ENCODE measurements at places on chromosomes 5 and 9.
A peak's percentile ranks its signal among the peaks of the same experiment; 100 is the strongest.

GRCh38 chr9:13810510-13810909 lies 503.4 kb downstream of the NFIB start:
- no peak for DNase-seq

DNA sequence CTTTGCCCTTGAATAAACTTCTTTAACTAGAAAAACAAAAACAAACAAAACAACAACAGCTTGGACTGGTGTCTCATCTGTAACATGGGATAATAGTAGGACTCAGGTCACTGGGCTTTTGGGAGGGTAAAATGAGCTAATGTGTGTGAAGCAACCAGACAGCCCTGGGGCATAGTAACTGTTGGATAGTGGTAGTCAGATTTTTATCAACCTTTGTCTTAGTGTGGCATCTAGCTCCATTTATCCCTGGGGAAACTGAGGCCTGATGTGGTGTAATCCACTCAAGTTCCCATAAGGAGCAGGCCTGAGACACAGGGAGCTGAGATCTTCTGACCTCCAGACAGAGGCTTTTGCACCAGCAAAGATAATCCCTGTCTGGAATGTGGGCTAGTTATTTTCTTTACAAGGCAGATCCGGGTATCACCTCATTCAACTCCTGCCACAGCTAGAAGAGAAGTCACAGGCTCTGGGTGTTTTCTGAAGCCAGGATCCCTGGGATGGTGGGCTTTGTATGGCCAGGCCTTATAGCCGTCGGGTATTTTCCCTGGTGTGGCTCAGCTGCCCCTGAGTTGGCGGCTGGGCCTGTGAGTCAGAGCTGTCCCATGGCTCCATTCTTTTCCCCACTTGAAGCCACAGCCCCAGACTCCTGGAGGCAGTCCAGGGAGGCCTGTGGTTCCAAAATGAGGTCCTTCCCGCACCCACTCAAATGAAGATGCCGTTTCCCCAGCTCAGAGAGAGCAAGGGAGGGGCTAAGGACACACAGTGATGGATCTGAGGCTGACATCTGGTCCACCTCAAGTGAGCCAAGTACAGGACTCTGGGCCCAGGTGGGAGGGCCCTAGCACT lies 26.1 kb upstream of the CSF1R start:
- no peak for DNase-seq

- peak; percentile 52 for DNase-seq
These were observed 791 bp downstream of the SLC2A8 start for GRCh38 chr9:127397646-127398274.

DNA sequence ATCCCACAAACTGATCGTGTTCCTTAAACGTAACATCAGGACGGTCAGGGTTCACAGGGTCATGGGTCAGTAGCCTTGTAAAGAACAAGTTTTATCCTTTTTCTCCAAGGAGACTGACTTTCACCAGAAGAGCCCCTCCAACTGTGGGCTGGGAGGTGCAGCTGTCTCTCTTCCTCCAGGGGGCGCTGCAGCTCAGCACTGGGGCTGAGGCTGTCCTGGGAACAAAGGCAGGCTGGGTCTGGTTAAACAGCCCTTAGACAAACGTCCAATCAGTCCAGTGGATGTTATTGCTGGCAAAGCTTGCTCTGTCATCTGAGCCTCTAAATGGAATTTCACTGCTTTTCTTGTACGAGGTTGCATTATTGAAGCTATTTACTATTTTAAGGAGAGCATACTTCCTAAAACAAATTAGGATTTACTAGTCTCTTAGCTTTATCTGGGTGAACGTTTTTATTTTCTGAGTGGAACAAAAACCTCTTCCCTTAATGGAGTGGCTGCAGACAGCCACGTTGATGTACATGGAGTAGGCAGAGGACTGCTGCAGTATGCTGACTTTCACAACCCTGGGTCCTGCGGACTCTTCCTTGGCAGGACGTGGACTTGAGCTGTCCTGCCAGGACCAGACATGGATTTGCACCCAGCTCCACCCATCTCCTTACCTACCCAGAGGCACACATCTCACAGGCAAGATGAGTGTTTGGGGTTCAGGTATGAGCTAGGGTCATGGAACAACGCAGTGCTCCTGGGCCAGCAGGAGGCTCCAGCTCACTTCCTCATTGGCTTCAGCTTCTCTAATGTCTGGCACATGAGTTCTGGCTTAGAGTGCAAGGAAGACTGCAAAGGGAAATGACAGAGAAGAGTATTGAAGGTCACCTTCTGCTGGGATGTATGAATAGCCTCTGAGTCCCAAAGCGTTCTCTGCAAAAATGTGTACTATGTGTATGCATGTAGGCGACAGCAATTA lies 7.8 kb downstream of the EXOSC2 start:
- DNase-seq, result peak; percentile 82

DNA sequence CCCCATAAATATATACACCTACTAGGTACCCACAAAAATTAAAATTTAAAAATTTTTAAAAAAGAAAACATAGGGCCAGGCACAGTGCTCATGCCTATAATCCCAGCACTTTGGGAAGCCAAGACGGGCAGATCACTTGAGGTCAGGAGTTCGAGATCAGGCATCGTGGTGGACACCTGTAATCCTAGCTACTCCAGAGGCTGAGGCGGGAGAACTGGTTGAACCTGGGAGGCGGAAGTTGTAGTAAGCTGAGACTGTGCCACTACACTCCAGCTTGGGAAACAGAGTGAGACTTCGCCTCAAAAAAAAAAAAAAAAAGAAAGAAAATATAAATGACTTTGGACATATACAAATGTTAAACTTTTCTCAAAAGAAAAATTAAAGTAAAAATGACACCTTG lies 33.3 kb upstream of the RNF38 start:
- no peak for DNase-seq

DNA sequence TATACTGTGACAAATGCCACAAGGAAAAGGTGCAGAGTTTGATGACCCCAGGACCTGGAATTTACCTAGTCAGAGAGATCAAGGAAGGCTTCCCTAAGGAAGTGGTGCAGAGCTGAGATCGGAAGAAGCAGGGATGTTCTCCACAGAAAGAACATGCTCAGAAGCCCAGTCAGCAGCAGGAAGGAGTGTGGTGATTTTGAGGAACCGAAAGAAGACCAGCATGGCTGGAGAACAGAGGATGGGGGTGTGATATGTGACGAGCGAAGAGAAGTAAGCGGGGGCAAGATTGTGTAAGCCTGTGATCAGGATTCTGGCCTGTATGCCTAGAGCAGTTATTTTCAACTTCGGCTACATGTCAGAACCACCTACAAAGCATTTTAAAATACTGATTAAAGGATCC lies 18.7 kb upstream of the PIK3R1 start:
- no peak for DNase-seq

DNA sequence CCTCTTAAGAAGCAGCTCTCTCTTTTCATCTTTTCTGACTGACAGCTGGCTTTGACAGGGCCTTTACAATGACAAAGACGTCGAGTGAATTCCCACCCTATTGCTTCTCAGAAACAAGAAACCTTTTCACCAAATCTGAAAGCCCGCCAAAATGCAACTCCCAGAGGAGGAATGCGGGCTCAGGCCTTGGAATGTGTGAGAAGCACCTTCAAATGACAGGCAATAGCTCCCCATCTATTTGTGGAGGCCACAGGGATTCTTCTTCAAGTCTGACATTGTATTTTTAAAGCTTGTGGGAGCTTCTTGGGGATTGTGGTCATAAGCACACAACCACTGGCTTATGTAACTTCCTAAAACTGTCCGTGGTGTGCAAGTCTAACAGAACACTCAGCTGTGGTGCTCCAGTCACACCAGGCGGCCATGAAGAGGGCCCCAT lies 72.7 kb downstream of the DPYSL3 start:
- no peak for DNase-seq

- DNase-seq, result no peak
These were observed 6.3 kb upstream of the DBN1 start for GRCh38 chr5:177479774-177480173.

- no peak for DNase-seq
These were observed 402.5 kb downstream of the NFIB start for GRCh38 chr9:13911473-13911872.

DNA sequence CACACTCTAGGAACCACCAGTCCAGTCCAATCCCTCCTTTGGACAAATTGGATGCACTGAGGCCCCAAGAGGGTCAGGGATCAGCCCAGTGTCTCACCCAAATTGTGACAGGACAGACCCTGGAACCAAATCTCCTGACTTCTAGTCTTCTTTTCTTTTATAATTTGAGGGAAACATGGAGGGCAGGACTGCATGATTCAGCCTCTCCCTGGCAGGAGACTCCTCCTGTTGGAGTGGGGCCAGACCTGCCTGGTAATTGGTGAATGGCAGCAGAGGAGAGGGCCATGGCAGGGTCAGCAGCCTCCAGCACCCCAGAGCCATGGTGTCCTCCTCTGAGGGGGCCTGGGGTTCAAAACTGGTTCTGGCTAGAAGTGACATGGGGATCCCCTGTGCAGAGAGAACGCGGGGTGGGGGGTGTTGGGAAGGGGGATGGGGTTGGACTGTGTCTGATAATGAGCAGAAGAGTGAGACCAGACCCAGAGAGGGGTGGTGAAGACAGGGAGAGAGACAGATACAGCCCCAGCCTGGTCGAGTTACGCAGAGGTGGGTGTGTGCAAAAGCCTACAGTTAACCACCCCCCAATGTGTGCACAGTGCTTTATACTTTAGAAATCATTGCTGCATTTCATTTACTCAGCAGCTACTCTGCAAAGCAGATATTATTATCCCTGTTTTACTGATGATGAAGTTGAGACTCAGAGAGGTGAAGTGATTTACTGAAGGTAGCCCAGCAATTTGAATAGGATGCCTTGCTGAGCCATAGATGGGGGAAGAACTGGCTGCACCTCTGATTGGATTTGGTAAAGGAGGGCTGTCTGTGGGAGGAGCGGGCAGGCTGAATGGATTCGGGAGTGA lies 3.8 kb upstream of the SYNPO start:
- DNase-seq, result no peak

DNA sequence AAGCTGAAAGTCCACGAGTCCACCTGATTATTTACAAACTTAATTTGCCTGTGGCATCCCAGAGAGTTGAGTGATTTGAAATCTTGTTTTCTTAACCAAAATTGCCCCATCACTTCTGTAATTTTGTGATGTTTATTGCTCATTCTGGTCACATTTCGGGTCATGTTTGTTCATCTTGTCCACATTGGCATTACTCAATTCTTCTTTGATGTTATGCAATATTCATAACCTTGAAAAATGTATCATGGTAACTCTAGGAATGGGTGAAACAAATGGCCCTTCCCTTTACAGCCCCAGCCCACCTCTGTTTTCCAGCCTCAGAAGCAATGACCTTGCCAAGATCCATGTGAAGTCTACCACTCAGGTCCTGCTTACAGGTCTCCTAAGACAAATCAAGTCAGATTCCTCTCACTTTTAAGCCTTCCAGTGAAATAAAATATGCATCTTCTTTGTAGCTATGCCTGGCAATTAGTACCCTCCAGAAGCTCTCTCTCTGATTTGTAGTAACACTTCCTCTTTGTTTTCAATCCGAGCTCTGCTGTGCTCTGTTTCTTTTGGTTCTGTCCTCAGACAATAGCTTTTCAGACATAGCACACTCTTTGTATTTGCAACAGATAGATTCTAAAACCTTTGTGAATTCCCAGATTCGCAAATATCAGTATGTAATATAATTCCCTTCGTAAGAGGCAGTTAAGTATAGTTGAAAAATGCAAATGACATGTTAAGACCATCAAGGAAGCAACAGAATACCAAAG lies 330.3 kb upstream of the IRX1 start:
- DNase-seq, result no peak

- no peak for DNase-seq
These were observed 21.1 kb downstream of the GFPT2 start for GRCh38 chr5:180332051-180332517.

DNA sequence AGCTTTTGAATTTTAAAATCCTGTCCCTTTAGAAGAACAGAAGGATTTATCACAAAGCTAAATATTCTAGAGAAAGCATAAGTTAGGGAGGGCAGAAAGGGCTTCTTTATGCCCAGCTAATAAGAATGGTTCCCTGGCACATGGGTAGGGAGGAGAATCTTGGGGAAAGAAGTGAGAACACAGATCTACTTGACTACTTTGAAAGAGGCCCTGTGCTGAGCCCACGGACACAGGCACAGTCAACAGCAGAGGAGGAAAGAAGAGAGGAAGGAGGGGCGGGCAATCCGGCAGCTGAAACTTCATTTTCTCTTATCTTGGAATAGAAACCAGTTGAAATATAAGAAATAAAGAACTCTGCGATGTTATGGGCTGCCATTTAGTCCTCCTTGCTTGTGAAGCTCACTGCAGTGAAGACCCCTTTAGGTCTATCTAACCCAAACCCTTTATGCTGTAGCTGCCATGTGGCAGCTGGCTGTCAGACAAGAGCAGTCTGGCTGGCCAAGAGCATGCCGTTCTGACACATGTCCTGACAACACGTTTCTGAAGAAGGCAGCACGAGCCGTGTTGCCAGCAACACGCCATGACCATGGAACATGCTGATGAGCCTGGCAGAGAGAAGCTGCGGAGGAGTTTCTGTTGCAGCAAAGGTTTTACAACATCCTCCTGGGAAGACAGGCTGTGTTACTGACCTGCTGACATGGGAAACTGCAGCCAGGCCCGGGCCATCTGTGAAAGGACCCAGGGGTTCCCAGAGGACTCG lies 34.2 kb downstream of the ABLIM3 start:
- DNase-seq, result no peak

DNA sequence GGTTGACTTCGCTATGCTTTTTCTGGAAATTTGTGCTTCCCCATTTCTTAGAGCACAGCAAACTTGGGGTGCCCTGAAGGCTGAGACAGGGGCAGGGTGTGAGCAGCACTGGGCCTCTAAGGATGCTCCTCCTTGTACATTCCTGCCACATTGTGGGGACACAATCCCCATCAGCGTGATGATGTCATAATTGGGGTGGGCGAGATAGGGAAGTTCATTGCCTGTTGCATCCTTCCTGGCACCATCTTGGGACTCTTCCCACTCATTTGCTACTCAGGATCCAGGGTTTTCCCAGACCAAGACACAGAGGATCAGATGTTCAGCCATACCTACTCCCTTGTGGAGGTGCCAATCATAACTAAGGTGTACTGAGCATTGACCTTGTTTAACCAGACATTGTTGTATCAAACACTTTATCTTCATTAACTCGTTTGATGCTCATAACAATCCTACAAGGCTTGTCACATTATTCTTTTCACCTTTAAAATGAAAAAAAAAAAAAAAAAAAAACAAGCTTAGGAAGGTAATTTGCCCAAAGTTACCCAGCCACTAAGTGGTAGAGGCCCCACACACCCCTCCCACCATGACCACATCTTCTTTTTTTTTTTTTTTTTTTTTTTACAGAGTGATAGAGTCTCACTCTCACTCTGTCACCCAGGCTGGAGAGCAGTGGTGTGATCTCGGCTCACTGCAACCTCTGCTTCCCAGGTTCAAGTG lies 87.6 kb downstream of the UGCG start:
- no peak for DNase-seq

DNA sequence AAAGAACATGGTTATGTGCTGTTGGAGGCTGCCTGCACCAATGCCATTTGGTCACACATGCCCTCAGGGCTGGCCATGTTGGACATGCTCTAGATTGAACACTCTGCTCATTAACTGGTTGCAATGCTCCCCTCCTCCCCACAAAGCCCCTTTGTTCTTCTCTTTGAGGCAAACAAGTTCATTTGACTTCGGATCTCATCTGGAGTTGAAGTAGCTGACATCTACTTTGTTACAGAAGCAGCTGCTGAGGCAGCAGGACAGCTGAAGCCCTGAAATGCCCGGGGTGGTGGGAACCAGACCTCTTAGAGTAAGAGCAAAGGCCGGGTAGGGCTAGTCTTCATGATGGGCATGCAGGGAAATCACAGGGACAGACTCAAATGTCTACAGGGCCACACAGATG lies 123.5 kb downstream of the APBA1 start:
- DNase-seq, result no peak

Data from stimulated activated naive CD8-positive, alpha-beta T cell treated with anti-CD3 and anti-CD28 coated beads, Interleukin-15, Interleukin-2, amounts not matched to agents 100 U/mL and 50 U/mL, for 24 hours (primary cell).